ENCODE measurements at places on chromosomes 13 and 19.

- H3K27ac ChIP-seq = peak overlapping the region; percentile 83
- peaks cover 20% of the 10 kb centered on the region for H3K36me3 ChIP-seq
- no peaks in the 10 kb centered on the region for H3K27me3 ChIP-seq
- H3K4me1 ChIP-seq = peaks cover 23% of the 10 kb centered on the region
- DNase-seq = no peak
These were observed 360 bp downstream of the DDX39A start for GRCh38 chr19:14418856-14419105.

DNA sequence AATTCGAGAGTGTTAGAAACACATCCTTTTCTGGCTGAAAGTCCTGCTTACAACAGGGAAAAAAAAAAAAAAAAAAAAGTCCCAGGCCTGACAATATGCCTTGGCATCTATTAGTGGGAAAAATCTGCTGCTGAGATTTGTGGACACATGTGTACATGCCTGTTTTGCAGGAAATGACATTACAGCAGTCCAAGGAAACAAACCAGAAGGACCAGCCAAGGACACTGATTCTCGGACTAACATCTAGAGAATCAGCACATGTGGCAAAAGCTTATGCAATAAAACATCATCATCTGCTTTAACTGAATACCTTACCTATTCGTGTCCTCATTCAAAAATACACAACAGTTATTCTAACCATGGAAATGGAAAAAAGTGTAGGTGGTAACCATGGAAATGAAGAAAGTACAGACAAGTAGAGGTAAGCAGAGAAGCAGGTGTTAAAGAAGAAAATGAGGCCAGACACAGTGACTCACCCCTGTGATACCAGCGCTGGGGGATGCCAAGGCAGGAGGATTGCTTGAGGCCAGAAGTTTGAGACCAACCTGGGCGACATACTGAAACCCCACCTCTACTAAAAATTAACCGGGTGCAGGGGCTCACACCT is 9.4 kb upstream of the DPY19L3 start:
- no peaks in the 10 kb centered on the region for H3K36me3 ChIP-seq
- H3K4me1 ChIP-seq = peaks cover 6% of the 10 kb centered on the region
- H3K4me3 ChIP-seq = no peak overlapping the region
- no peaks in the 10 kb centered on the region for H3K27me3 ChIP-seq

DNA sequence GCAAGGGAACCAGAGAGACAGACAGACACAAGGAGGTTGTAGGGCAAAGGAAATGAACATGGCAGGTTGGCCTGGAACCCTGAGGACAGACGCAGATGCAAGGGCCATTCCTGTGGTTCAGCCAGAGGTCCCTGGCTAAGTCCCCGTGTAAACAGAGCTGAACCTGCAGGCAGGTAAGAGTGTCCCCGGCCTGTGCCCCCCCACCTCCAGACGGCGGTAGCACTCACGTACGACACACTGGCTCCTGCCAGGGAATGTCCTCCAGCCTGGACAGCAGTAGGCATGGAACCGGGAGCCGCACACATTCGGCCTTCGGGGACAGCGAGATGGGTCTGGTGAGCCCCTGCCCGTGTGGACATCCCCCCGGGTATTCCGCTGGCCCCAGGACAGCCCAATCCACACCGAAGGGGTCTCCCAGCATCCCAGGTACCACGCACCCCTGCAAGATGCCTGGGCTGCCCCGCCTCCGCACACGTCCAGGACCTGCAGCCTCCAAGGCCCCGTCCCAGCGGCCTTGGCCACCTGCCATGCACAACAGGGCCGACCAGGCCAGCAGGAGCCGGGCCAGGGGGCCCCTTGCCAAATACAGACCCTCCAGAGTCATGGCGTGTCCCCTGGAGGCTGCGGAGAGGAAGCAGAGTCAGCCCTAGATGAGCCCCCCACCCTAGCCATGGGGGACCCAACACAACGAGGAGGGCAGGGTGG is 2.4 kb downstream of the FBN3 start:
- no peak for DNase-seq
- H3K27me3 ChIP-seq = peaks cover 30% of the 10 kb centered on the region
- H3K4me3 ChIP-seq = no peak overlapping the region
- H3K36me3 ChIP-seq = no peaks in the 10 kb centered on the region
- H3K4me1 ChIP-seq = peaks cover 10% of the 10 kb centered on the region

DNA sequence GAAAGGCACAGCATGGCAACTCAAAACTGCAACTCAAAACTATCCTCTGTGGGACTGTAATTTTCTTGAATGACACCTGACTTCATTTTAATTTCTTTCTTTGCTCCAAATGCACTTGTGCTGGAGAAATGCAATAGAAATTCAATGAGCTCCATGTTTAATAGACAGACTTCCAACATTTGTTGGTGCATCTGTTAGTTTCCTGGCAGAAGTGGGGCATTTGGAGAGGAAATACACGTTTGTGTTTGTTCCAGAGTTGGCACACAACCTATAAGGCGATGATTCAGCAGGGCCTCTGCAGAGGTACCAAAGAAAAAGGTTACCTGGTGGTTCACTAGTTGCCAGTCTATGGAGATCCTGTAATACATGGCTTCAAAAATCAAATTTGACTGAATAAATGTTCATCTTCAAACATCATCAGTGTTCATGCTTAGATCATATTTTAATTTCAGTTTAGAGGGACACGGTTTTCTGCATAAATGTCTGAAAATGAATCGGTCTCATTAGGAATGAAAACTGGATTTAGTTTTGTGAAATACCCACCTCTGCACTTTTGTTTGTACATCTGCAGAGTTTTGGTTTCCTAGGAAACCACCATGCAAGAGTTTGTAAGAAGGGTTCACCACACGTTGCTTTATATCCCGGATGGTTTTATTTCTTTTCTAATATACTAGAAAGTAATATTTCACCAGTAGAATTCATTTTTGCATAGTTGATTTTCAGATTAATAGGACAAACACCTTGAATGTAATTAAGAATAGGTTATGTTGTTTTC is 21.8 kb upstream of the OBI1 start:
- H3K27me3 ChIP-seq = no peaks in the 10 kb centered on the region
- no peak overlapping the region for H3K27ac ChIP-seq
- peak; percentile 7 for DNase-seq
- no peaks in the 10 kb centered on the region for H3K4me1 ChIP-seq
- H3K4me3 ChIP-seq = no peak overlapping the region

GRCh38 chr13:92164822-92165221 is 766.4 kb downstream of the GPC5 start:
- no peak overlapping the region for H3K4me3 ChIP-seq
- H3K36me3 ChIP-seq = no peaks in the 10 kb centered on the region
- H3K27ac ChIP-seq = no peak overlapping the region

DNA sequence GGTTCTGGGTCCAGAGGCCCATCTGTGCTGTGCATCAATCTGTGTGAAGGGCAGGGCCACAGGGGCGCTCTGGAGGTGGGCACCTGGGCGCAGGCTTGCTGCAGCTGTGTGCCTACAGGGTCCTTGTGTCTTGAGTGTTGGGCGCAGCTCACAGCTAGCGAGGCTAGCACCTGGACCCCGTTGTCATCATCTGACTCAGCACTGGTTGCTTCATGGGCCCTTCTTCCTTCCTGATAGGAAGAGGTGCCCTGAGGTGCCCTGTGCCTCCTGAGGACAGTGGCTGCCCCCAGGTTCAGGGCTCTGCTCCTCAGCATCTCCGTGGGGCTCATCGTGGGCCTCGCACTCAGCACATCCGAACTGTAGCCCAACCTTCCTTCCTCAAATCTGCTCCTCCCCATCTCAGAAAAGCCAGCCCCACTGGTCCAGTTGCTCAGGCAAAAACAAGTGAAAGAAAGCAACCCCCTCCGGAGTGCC is 54.8 kb downstream of the GATAD2A start:
- no peak for DNase-seq
- no peak overlapping the region for H3K4me3 ChIP-seq
- H3K27me3 ChIP-seq = no peaks in the 10 kb centered on the region
- peaks cover 19% of the 10 kb centered on the region for H3K4me1 ChIP-seq
- H3K27ac ChIP-seq = peak overlapping the region; percentile 71

DNA sequence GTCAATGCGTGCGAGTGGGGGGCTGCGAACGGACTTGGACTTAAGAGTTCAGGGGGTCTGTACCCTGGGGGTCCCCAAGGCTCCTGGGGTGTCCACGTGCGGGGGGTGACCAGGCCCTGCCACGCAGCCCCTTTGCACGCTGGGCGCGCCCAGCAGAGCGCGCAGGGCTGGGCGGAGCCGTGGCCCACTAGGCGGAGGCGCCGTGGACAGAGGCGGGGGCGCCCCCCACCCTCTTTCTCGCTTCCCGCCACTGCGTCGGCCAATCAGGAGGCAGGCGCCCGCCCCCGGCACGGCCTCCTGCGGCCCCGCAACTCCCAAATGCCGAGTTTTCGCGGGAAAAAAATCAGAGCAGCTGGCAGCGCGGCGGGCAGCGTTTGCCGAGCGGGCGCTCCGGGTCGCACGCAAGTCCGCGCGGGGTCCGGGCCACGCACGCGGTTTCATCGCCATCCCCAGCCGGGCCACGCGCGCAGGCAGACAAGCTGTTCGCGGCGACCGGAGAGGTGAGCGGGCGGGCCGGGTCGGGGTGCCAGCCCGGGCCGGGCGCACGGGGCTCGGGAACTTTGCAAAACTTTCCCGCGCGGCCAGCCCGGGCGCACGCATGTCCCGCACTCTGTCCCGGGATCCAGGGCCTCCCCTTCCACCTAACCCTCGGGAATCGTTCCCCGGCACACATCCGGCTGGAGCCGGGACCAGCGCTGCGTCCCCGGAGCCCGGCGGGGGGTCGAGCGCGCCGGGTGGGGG is at the start of gene UHRF1:
Gene UHRF1 (plus strand): TSS at position 346 of the 741 bp plus-strand sequence. CDS start 1,385 bp downstream, outside the sequence.
- H3K4me1 ChIP-seq = peaks cover 42% of the 10 kb centered on the region
- H3K27ac ChIP-seq = peak within 1 kb of the TSS; percentile 81
- peak within 1 kb of the TSS; percentile 78 for H3K4me3 ChIP-seq
- peaks cover 12% of the 10 kb centered on the region for H3K36me3 ChIP-seq
- H3K27me3 ChIP-seq = no peaks in the 10 kb centered on the region

DNA sequence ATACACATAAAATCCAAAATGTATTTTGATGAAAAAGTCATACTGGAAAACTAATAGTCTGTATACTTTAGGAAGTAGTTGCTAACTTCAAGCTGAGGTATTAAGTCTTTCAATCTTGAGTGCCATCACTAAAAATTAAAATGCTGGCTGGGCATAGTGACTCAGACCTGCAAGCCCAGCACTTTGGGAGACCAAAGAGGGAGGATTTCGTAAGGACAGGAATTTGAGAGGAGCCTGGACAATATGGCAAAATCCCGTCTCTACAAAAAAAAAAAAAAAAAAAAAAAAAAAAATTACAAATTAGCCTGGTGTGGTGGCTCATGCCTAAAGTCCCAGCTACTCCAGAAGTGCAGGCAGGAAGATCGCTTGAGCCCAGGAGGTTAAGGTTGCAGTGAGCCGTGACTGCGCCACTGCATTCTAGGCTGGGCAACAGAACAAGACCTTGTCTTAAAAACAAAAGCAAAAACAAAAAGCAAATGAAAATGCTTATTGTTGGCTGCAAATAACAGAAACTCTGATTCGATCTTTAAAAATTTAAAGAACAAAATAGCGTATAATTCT is 1994.2 kb upstream of the PCDH20 start:
- no peak for DNase-seq
- no peak overlapping the region for H3K27ac ChIP-seq
- H3K27me3 ChIP-seq = no peaks in the 10 kb centered on the region
- no peaks in the 10 kb centered on the region for H3K4me1 ChIP-seq

DNA sequence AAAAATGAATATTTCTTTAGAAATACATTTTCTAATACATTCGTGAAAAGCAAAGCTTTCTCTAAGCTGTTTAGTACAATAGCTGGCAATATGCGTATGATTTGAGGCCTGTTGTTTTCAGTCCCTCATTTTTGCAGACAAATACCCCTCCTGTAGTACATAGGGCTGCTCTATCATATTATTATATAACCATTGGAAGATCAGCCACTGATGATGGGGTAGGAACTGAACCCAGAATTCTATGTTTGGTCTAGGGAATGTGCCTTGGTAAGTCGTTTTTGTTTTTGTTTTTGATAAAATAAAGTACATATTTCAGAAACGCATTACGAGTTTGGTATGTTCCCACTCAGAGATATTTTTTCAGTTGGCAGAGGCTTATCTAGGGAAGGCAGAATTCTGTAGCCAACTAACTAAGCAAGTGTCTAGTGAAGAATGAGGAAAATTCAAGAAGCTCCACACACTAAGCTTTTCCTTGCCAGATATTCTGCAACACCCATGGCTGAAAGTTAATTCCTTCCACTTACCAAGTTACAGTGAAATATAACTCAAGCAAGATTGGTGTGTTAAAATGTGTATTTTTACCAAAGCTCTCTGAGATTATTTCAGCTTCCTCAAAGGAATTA is 656.9 kb upstream of the MIR17HG start:
- no peak overlapping the region for H3K4me3 ChIP-seq
- H3K4me1 ChIP-seq = peaks cover 11% of the 10 kb centered on the region
- no peaks in the 10 kb centered on the region for H3K36me3 ChIP-seq
- no peak overlapping the region for H3K27ac ChIP-seq
- no peaks in the 10 kb centered on the region for H3K27me3 ChIP-seq

- no peaks in the 10 kb centered on the region for H3K27me3 ChIP-seq
- no peak overlapping the region for H3K27ac ChIP-seq
- H3K4me3 ChIP-seq = no peak overlapping the region
- no peaks in the 10 kb centered on the region for H3K4me1 ChIP-seq
- no peaks in the 10 kb centered on the region for H3K36me3 ChIP-seq
- no peak for DNase-seq
These were observed 728.4 kb downstream of the SLITRK1 start for GRCh38 chr13:83153848-83154247.

GRCh38 chr19:29628661-29629385 is 22.7 kb downstream of the POP4 start:
- H3K4me3 ChIP-seq = no peak overlapping the region
- DNase-seq = no peak
- H3K36me3 ChIP-seq = no peaks in the 10 kb centered on the region
- no peak overlapping the region for H3K27ac ChIP-seq

GRCh38 chr13:110538632-110539031 is 22.9 kb downstream of the RAB20 start:
- no peaks in the 10 kb centered on the region for H3K36me3 ChIP-seq
- no peak overlapping the region for H3K4me3 ChIP-seq
- no peaks in the 10 kb centered on the region for H3K27me3 ChIP-seq
- H3K4me1 ChIP-seq = no peaks in the 10 kb centered on the region
- H3K27ac ChIP-seq = no peak overlapping the region
- no peak for DNase-seq

- no peaks in the 10 kb centered on the region for H3K4me1 ChIP-seq
- no peak for DNase-seq
- no peak overlapping the region for H3K27ac ChIP-seq
- no peaks in the 10 kb centered on the region for H3K27me3 ChIP-seq
These were observed 152.6 kb downstream of the KLF12 start for GRCh38 chr13:73981595-73981994.
